ENCODE measurements at places on chromosomes 2 and 18. TPM values are rescaled to one million over a fixed set of nuclear protein-coding genes. Genes with fewer than 3 reads are reported as not detected.
A peak's percentile ranks its signal among the peaks of the same experiment; 100 is the strongest.

DNA sequence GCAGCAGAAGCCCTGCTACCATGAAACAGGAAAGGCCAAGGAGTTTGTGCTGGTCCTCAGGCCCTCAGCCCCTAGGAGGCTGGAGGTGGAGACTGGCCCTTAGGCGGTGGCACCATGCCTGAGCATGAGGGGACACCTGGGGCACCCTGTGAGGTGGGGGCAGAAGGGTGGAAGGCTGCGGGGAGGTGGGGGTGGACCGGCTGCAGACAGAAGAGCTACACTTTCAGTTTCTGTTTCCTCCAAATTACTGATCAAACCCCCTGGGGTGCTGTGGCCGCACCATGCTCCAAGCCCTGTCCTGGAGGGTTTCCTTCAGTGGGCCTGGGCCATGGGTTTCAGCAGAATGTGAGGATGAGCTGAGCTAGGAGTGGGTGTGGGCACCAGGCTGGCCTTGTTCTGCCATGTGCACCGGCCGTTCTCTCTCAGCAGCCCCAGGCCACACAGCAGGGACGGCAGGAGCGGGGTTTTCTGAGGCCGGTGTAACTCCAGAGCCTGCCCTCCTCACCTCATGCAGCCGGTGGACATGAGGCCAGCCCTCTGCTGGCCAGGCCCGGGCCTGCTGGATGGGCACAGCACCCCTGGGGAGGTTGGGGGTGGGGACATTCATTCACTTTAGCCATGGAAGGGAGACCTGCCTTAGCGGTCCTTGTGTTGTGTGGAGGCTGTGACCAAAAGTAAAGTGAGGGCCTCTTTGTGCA lies 51.5 kb downstream of the PLEKHB2 start:
- H3K27ac ChIP-seq: no peak overlapping the region
- no peak overlapping the region for H3K4me3 ChIP-seq
- no peaks in the 10 kb centered on the region for H3K36me3 ChIP-seq
- DNase-seq: no peak
- no peaks in the 10 kb centered on the region for H3K27me3 ChIP-seq

DNA sequence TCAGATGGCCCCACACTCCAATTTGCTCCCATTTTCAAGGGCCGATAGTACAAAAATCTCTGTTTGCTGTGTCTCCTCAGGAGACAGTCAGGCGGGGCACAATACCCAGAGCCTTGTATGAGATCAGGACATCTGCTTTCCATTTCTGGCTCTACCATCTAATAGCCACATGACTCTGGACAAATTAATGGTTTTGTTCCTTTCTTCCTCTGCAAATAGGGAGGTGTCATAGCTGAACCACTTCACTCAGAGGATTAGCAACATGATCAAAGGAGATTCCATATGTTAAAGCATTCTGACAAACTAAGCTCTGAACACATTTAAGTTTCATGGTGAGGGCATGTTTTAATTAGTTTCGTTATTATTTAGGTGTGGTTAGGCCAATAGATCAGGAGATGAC lies 602.1 kb upstream of the SYT4 start:
- H3K36me3 ChIP-seq: no peaks in the 10 kb centered on the region
- no peaks in the 10 kb centered on the region for H3K27me3 ChIP-seq
- no peak overlapping the region for H3K27ac ChIP-seq

DNA sequence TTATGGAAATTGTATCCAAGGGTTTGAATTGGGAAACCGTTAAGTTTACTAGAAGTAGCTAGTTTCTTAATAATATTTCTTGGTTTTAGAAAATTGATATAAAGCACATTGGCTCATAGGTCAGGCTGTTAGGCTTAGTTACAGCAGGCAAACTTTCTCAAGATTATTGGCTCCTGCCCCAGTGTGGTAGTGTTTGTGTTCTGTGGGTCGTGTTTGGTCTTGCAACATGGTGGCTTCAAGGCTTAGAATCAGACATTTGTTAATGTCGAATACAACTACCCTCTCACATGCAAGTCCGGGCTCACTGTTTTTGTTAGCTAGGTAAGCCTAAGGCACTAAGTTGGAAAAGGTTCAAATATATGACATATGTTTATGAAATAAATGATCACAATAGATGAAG lies 19.6 kb downstream of the CERS6 start:
- H3K4me3 ChIP-seq: no peak overlapping the region
- H3K27me3 ChIP-seq: no peaks in the 10 kb centered on the region
- DNase-seq: no peak
- H3K4me1 ChIP-seq: peaks cover 12% of the 10 kb centered on the region
- no peaks in the 10 kb centered on the region for H3K36me3 ChIP-seq

GRCh38 chr18:25230658-25231326 lies 121.2 kb downstream of the ZNF521 start:
- DNase-seq: peak; percentile 97
- H3K36me3 ChIP-seq: no peaks in the 10 kb centered on the region
- H3K27me3 ChIP-seq: no peaks in the 10 kb centered on the region
- H3K27ac ChIP-seq: peak overlapping the region; percentile 40
- peaks cover 27% of the 10 kb centered on the region for H3K4me1 ChIP-seq

The AQP12B gene
- not detected for total RNA-seq

- H3K4me1 ChIP-seq: no peaks in the 10 kb centered on the region
- no peak overlapping the region for H3K4me3 ChIP-seq
- H3K27me3 ChIP-seq: no peaks in the 10 kb centered on the region
- H3K27ac ChIP-seq: no peak overlapping the region
- H3K36me3 ChIP-seq: no peaks in the 10 kb centered on the region
Observed at GRCh38 chr2:198452327-198452726, 647.9 kb downstream of the PLCL1 start.

DNA sequence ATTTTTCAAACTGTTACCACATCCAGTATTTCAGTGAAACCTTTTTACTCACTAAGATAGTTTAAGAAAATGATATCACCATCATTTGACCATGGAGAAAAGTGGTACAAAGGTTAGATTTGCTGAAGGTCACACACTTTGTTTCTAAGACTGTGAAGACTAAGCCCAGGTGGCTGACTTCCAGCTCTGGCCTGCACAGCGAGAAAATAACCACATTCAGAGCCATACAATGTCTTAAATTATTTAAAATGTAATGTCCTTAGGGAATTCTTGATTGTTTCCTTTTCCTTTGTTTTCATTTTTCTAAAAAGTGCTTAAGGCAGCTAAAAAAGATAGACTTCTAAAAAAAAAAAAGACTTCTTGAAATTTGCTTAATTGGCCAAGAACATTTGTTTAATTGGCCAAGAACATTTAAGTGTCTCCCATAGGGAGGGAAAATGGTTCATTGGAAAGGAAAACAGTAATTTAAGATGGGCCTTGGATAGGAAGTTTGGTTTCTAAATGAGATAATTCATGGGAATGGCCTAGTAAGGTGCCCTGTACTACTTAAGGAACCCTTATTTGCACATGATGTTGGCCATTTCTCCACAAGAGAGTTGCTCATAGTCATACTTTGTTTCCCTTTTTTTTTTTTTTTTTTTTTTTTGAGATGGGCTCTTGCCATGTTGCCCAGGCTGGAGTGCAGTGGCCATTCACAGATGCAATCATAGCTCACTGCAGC lies 45.2 kb downstream of the CYP1B1 start:
- H3K4me3 ChIP-seq: no peak overlapping the region
- H3K4me1 ChIP-seq: no peaks in the 10 kb centered on the region
- H3K27me3 ChIP-seq: no peaks in the 10 kb centered on the region

- DNase-seq: no peak
- H3K4me1 ChIP-seq: no peaks in the 10 kb centered on the region
- no peaks in the 10 kb centered on the region for H3K36me3 ChIP-seq
- no peak overlapping the region for H3K4me3 ChIP-seq
- no peaks in the 10 kb centered on the region for H3K27me3 ChIP-seq
Observed at GRCh38 chr2:53632714-53633113, 134.9 kb upstream of the CHAC2 start.

DNA sequence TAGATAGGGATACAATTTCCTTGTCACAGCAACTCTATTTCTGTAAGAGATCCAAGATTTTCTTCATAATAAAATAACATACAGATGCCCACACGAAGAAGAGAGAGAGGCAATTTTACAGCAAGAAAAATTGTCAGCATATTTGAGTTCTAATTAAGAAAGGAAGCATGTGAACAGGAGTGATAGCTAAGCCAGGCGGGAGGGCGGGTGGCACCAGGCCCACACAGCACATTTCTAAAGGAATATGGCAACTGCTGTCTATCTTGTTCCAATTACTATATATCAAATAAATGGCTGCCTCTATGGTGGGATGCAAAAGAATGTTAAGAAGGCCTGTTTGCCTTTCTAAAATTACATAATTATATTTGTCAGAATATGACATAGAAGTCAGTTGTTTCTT lies 248.3 kb upstream of the DOK6 start:
- H3K27ac ChIP-seq: no peak overlapping the region
- DNase-seq: no peak
- H3K36me3 ChIP-seq: no peaks in the 10 kb centered on the region
- no peak overlapping the region for H3K4me3 ChIP-seq
- H3K4me1 ChIP-seq: no peaks in the 10 kb centered on the region

- H3K4me1 ChIP-seq: peaks cover 33% of the 10 kb centered on the region
- no peak overlapping the region for H3K4me3 ChIP-seq
- H3K27me3 ChIP-seq: no peaks in the 10 kb centered on the region
- H3K27ac ChIP-seq: peak overlapping the region; percentile 93
- DNase-seq: no peak
Observed at GRCh38 chr2:197514754-197515153, 1.1 kb upstream of the MOB4 start.

DNA sequence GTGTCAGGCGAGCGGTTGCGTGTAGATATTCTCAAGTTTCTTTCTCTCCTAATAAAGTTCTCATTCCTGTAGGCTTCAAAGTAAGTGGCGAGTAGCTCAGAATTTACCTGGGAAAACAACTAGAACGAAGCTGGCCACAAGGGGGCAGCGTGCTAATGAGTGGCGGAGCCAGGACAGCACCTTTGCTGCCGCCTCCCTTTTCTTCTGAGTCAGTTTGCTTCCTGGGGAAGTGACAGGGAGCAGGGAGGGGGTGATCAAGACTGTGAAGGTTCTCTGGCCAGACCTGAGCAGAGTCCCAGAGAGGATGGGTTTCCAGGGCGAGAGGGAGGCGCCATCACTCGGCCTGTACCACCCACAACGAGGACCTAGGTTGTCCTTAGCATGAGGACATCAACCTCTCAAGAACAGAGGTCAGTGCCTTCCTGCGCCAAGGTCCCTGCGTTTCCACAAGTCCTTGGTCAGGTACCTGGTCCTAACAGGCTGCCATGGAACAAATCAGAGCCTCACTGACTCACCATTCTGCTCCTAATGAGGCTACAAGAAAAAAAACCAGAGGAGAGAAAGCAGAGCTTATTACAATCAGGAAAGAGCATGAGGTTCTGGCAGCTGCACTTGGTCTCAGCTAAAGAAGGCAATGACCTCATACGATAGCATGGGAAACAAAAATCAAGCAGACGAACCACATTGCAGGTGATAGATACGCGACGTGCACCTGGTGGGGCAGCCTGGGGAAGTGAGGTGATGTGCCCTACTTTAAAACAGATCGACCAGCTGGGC lies 98.7 kb downstream of the PLB1 start:
- DNase-seq: no peak
- no peaks in the 10 kb centered on the region for H3K4me1 ChIP-seq
- peak overlapping the region; percentile 71 for H3K27ac ChIP-seq
- no peak overlapping the region for H3K4me3 ChIP-seq
- no peaks in the 10 kb centered on the region for H3K27me3 ChIP-seq
- H3K36me3 ChIP-seq: no peaks in the 10 kb centered on the region

The CYP27C1 gene
- total RNA-seq: 3.2 TPM

DNA sequence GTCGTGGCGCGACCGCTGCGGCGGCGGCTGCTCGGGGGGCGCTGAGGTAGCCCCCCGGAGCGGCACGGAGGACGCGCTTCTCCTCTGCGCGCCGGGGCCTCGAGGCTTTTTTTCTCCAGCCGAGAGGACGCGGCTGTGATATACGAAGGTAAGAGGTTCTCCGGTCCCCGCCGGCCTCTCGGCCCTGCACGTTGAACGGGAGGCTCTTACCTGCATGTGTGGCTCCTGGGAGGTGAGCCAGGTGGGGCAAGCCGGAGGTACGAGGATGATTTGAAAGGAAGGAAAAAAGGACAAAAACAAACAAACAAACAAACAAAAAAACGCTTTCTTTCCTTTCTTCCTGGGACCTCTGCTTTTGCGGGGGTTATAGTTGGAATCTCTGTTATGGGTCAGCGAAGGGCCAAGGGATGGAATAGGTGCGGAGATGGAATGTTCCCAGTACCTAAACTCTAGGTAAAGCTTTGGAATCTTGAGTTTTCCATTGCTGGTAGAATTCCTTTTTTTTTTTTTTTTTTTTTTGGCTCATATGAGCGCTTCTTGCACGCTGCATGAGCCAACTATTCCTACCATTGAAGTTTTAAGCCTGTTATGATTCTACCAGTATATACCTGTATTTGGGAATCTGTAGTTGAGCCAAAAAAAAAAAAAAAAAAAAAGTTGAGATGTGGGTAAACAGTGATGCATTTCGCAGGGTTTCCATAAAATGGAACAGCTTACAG lies 674 bp downstream of the PTPN4 start:
- H3K27ac ChIP-seq: peak overlapping the region; percentile 94
- H3K4me3 ChIP-seq: peak overlapping the region; percentile 95
- no peak for DNase-seq
- no peaks in the 10 kb centered on the region for H3K27me3 ChIP-seq
- H3K36me3 ChIP-seq: no peaks in the 10 kb centered on the region

- H3K27ac ChIP-seq: no peak overlapping the region
- no peaks in the 10 kb centered on the region for H3K27me3 ChIP-seq
- no peaks in the 10 kb centered on the region for H3K36me3 ChIP-seq
- no peak overlapping the region for H3K4me3 ChIP-seq
- DNase-seq: no peak
- no peaks in the 10 kb centered on the region for H3K4me1 ChIP-seq
Observed at GRCh38 chr2:59956981-59957380, 596.5 kb downstream of the BCL11A start.

DNA sequence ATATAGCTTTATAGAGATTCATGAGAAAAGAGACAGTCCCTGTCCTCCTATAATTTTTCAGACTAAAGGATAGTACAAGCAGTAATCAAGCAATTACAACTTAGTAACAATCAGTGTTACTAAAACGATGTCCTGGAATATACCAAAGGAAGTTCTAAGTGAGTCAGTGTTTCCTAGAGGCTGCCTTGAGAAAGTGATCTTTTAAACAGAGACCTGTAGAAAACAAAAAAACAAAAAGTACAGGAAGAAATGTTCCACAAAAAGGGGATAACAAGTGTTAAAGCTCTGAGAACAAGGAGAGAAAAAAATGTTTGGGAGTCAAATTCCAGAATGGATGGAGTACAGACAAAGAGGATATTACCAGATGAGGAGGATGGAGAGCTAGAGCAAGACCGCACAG lies 556.4 kb downstream of the ERBB4 start:
- no peaks in the 10 kb centered on the region for H3K36me3 ChIP-seq
- H3K27me3 ChIP-seq: no peaks in the 10 kb centered on the region
- no peak overlapping the region for H3K4me3 ChIP-seq

The SCYGR4 gene
- total RNA-seq: not detected

- no peak for DNase-seq
- peaks cover 6% of the 10 kb centered on the region for H3K4me1 ChIP-seq
- no peaks in the 10 kb centered on the region for H3K36me3 ChIP-seq
- no peaks in the 10 kb centered on the region for H3K27me3 ChIP-seq
Observed at GRCh38 chr2:31972059-31972458, 38.7 kb downstream of the MEMO1 start.

- no peak for DNase-seq
- no peaks in the 10 kb centered on the region for H3K36me3 ChIP-seq
- H3K4me3 ChIP-seq: no peak overlapping the region
- no peaks in the 10 kb centered on the region for H3K4me1 ChIP-seq
- H3K27me3 ChIP-seq: no peaks in the 10 kb centered on the region
Observed at GRCh38 chr18:49009661-49010060, 58.9 kb upstream of the SMAD7 start.

- H3K36me3 ChIP-seq: no peaks in the 10 kb centered on the region
- H3K4me3 ChIP-seq: no peak overlapping the region
- peak overlapping the region; percentile 44 for H3K27ac ChIP-seq
- H3K27me3 ChIP-seq: no peaks in the 10 kb centered on the region
Observed at GRCh38 chr2:163690896-163691295, 44.9 kb downstream of the FIGN start.

GRCh38 chr2:232238108-232238507 lies 140.4 kb upstream of the ALPP start:
- no peaks in the 10 kb centered on the region for H3K36me3 ChIP-seq
- DNase-seq: peak; percentile 5
- no peak overlapping the region for H3K4me3 ChIP-seq
- no peaks in the 10 kb centered on the region for H3K27me3 ChIP-seq
- H3K4me1 ChIP-seq: peaks cover 5% of the 10 kb centered on the region
